Right ventricle myocardium inferior (tissue), 1 donor: ENCODE measurements at places on chromosomes 4 and X. TPM values are rescaled to one million over a fixed set of nuclear protein-coding genes. Genes with fewer than 3 reads are reported as not detected.
A peak's percentile ranks its signal among the peaks of the same experiment; 100 is the strongest.

GRCh38 chrX:44036336-44036735 lies 63.1 kb upstream of the NDP start:
- DNase-seq = no peak

GRCh38 chr4:8307121-8307520 lies 37.6 kb downstream of the HTRA3 start:
- no peak for DNase-seq

GRCh38 chr4:131258361-131258760 lies 1890.7 kb upstream of the PCDH10 start:
- no peak for DNase-seq

DNA sequence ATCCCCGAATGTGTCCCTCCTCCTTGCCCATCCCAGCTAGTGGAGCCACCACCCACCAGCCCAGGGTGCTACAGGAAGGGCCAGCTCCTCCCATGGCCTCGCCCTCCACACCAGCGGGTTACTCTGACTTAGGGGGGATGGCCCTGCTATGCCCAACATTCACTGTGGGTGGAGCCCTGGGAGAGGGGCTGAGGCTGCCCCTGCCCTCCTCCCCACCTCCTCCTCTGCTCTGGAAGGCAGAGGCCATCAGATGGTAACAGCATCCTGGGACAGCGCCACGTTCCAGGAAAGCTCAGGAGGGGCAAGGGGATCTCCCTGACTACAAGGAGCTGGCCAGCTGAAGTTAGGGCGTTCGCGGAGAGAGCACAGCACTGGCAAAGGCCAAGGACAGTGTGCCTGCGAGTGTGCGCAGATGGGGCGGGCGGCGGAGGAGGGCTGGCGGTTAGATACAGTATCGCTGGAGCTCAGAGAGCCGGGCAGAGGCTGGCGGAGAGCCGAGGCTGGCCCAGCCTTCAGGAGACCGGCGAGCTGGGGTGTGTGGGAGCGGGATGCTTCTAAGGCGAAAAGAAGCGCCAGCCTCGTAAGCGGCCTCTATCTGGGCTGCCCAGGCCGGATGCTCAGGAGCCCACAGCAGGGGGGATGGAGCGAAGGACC lies 1.5 kb downstream of the JAKMIP1 start:
- no peak for DNase-seq

GRCh38 chrX:49840679-49841078 lies 11.6 kb downstream of the PAGE4 start:
- DNase-seq = peak; percentile 60

GRCh38 chr4:184100297-184100885 lies 117.3 kb downstream of the ENPP6 start:
- DNase-seq = peak; percentile 86

Gene TLR8
- 1.5 TPM for total RNA-seq

Gene HSFX3
- total RNA-seq = not detected

Gene UCP1
- total RNA-seq = not detected

Gene USP17L26
- not detected for total RNA-seq

Gene DRD5
- total RNA-seq = not detected

Gene USP26
- total RNA-seq = not detected
